ENCODE measurements at places on chromosomes 12 and 14.

GRCh38 chr12:24595652-24596235, 353.2 kb downstream of the BCAT1 start:
- DNase-seq = no peak

GRCh38 chr12:34392741-34393085, 370.4 kb downstream of the ALG10 start:
- DNase-seq = no peak

- peak; percentile 55 for DNase-seq
These were observed 68.7 kb downstream of the RGS6 start for GRCh38 chr14:72000907-72001306.

DNA sequence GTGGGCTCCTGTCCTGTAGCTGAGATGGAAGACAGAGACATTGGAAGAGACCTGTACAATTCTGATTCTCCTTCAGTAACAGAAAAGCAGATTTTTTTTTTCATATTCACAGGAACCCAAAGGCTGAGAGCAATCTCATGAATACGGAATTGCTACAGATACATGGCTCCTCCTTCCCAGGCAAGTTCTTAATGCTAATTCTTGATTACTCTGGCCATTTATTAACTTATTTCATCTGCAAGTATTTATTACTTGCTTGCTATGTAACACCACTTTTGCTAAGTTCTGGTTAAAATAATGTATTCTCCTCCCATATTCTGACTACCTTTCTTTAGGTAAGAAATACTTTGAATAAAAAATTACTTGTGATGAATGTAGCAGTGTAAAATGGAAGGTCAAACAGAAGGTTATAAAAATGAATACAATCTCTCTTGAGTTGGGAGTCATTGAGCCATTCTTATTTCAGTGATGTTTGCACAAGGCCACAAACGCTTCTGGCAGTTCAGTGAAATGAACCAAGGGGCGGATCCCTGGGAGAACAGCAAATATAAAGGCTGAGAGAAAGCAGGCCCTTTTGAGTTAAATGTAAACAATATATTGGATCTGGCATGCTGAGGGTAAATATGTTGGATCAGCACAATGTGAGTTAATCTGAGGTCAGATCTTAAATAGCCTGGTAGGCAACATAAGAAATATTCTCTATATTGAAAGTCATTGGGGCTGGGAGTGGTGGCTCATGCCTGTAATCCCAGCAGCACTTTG, 37.6 kb downstream of the MUCL1 start:
- no peak for DNase-seq

GRCh38 chr12:53005215-53005985, 856 bp upstream of the EIF4B start:
- DNase-seq = no peak

GRCh38 chr12:108779998-108780688, 48.8 kb upstream of the CORO1C start:
- no peak for DNase-seq

DNA sequence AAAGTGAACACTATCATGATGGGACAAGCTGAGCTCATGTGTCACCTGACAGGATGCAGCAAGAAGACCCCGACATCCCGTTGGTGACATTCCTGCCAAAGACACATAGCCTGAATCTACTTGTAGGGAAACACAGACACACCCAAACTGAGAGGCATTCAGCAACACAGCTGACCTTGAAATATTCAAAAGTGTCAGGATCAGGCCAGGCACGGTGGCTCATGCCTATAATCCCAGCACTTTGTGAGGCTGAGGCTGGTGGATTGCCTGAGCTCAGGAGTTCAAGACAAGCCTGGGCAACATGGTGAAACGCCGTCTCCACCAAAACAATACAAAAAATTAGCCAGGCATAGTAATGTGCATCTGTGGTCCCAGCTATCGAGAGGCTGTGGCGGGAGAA, 232.0 kb upstream of the PLXNC1 start:
- no peak for DNase-seq

GRCh38 chr12:80837342-80837978, 100.3 kb downstream of the LIN7A start:
- no peak for DNase-seq

GRCh38 chr14:104461676-104462449, 117.7 kb upstream of the C14orf180 start:
- no peak for DNase-seq

GRCh38 chr12:120262852-120263747, 2.4 kb downstream of the PXN start:
- no peak for DNase-seq

DNA sequence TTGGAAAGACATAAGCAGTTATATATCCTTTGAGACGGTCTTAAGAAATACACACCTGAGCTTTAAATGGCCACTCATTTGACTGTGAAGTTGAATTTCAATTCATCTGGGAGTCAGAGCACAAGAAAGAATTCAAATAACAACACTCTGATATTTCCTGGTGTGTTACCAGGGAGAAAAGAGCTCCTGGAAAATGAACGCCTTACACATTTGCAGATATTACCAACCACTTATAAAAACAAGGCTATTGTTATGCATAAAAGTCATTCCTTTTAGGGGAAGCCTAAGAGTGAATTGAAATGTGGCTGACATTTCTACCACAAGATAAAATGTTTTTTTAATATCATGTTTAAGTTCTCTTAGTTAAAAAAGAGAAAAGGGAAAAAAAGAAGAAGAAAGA, 229.2 kb upstream of the PLEKHG7 start:
- DNase-seq = no peak

GRCh38 chr12:30622509-30622908, 73.2 kb downstream of the IPO8 start:
- DNase-seq = peak; percentile 17

GRCh38 chr12:24496755-24497154, 452.1 kb downstream of the BCAT1 start:
- DNase-seq = no peak

GRCh38 chr14:81450100-81450531, 50.0 kb upstream of the STON2 start:
- DNase-seq = no peak
